B cell (primary cell): ENCODE measurements at places on chromosomes 16 and 17. TPM values are rescaled to one million over a fixed set of nuclear protein-coding genes. Genes with fewer than 3 reads are reported as not detected.

CCDC154 gene
- polyA plus RNA-seq: 14.6 and 22.9 TPM in 2 replicates

PMP22 gene
- 0.06 TPM in 1 of 2 replicates, not detected in the other for polyA plus RNA-seq

LRRC37A2 gene
- 9.9 and 17.8 TPM in 2 replicates for polyA plus RNA-seq

DNAI2 gene
- polyA plus RNA-seq: not detected in 2 replicates

HOXB8 gene
- polyA plus RNA-seq: not detected in 2 replicates

GRCh38 chr17:51572115-51572514, 311.8 kb downstream of the UTP18 start:
- DNase-seq: no peak
- H3K4me3 ChIP-seq: no peak overlapping the region
- no peaks in the 10 kb centered on the region for H3K36me3 ChIP-seq
- H3K4me1 ChIP-seq: no peaks in the 10 kb centered on the region

- H3K4me1 ChIP-seq: no peaks in the 10 kb centered on the region
- H3K36me3 ChIP-seq: no peaks in the 10 kb centered on the region
- DNase-seq: no peak
- H3K27me3 ChIP-seq: no peaks in the 10 kb centered on the region
- no peak overlapping the region for H3K4me3 ChIP-seq
These were observed 24.0 kb upstream of the SSTR5 start for GRCh38 chr16:1048442-1049112.

GRCh38 chr16:22734368-22734767, 79.6 kb upstream of the HS3ST2 start:
- H3K27ac ChIP-seq: no peak overlapping the region
- H3K36me3 ChIP-seq: no peaks in the 10 kb centered on the region
- DNase-seq: no peak
- no peaks in the 10 kb centered on the region for H3K4me1 ChIP-seq
- no peak overlapping the region for H3K4me3 ChIP-seq
- no peaks in the 10 kb centered on the region for H3K27me3 ChIP-seq

DNA sequence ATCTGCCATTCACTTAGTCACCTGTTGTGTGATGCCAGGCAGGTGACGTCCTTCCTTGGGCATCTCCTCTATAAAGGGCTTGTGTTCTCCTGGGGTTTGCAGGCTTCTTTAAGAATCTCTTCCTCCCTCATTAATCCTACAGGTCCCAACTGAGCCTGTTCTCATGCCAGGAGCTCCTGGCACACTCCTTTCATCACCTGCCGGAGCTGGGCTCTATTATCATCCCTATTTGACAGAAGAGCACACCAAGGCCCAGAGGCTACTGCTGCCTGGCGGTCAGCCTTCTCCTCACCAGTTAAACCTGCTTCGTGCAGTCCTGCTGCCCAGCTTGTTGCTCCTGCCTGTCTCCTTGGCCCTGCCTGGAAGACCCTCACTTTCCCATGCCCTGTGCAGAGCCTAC, 51.2 kb downstream of the RAI1 start:
- H3K27ac ChIP-seq: no peak overlapping the region
- H3K4me3 ChIP-seq: no peak overlapping the region
- no peaks in the 10 kb centered on the region for H3K36me3 ChIP-seq
- no peak for DNase-seq
- H3K27me3 ChIP-seq: no peaks in the 10 kb centered on the region

GRCh38 chr16:66660422-66661209, 35.9 kb downstream of the CMTM4 start:
- H3K27ac ChIP-seq: no peak overlapping the region
- DNase-seq: no peak
- H3K4me1 ChIP-seq: no peaks in the 10 kb centered on the region
- H3K4me3 ChIP-seq: no peak overlapping the region

DNA sequence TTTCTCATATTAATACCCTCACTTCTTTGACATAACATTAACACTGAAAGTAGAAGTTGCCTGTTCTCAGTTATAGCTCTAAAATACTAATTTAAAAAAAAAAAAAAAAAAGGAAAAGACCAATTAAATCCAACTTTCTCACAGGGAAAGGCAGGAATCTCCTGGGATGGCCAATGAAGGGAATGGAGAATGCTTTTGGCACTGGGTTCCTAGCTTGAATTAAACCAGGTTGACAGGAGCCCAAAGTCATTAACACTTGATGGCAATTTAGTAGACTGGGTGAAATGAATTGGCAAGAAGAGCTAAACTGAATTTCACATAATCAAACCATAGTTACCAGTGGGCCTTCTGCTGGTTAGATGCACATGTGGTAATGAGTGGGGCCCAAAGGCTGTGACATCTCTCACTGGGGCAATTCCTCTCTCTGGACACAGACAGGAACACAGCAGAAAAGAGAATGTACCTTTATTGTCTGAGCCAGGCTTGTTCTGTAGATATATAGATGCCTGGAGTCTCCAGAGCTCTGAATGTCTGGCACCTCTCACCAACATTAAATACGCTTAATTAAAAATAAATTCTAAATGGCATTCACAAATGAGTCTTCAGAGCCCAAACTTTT, 37.6 kb downstream of the NXPH3 start:
- no peak for DNase-seq
- no peak overlapping the region for H3K27ac ChIP-seq
- no peaks in the 10 kb centered on the region for H3K27me3 ChIP-seq
- no peaks in the 10 kb centered on the region for H3K4me1 ChIP-seq
- H3K36me3 ChIP-seq: peaks cover 73% of the 10 kb centered on the region

- no peak overlapping the region for H3K4me3 ChIP-seq
- no peak overlapping the region for H3K27ac ChIP-seq
- no peaks in the 10 kb centered on the region for H3K27me3 ChIP-seq
- peak; percentile 77 for DNase-seq
- H3K36me3 ChIP-seq: peaks cover 79% of the 10 kb centered on the region
These were observed 23.4 kb downstream of the RBL2 start for GRCh38 chr16:53457670-53458069.

GRCh38 chr17:37432671-37433070, 26.0 kb downstream of the TADA2A start:
- no peak overlapping the region for H3K27ac ChIP-seq
- DNase-seq: no peak
- no peaks in the 10 kb centered on the region for H3K27me3 ChIP-seq
- no peak overlapping the region for H3K4me3 ChIP-seq

- H3K4me1 ChIP-seq: no peaks in the 10 kb centered on the region
- H3K4me3 ChIP-seq: no peak overlapping the region
- peaks cover 92% of the 10 kb centered on the region for H3K36me3 ChIP-seq
- DNase-seq: no peak
- no peak overlapping the region for H3K27ac ChIP-seq
- H3K27me3 ChIP-seq: no peaks in the 10 kb centered on the region
These were observed 77.6 kb upstream of the CACNG3 start for GRCh38 chr16:24178496-24178895.

DNA sequence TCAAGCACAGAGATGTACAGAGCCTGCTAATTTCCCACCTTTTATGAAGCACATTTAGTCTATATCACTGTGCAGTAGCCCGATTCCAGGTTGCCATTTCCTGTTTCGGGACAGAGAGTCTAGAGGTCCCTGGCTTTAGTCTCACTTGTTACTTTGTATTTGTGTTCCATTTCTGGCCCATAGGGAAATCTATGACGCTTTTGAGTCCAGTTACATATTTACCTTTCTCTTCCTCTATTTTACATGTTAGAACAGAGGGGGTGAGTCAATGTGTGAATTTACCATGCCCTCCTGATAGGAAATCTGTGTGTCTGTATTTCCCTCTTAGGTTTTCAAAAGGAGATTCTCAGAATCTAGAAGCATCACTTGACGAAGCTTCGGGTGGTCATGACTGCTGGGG, 227.1 kb upstream of the ZFHX3 start:
- H3K27ac ChIP-seq: no peak overlapping the region
- DNase-seq: no peak
- no peaks in the 10 kb centered on the region for H3K27me3 ChIP-seq
- H3K4me3 ChIP-seq: no peak overlapping the region
- no peaks in the 10 kb centered on the region for H3K36me3 ChIP-seq

- DNase-seq: peak; percentile 85
- no peaks in the 10 kb centered on the region for H3K27me3 ChIP-seq
- H3K27ac ChIP-seq: no peak overlapping the region
- H3K4me3 ChIP-seq: no peak overlapping the region
These were observed 3.4 kb downstream of the SLC38A10 start for GRCh38 chr17:81291662-81292061.

GRCh38 chr17:77459018-77459755, 318.4 kb downstream of the SEC14L1 start:
- no peak for DNase-seq
- H3K27ac ChIP-seq: peak overlapping the region; percentile 77
- peak overlapping the region; percentile 17 for H3K4me3 ChIP-seq
- no peaks in the 10 kb centered on the region for H3K27me3 ChIP-seq

- H3K27me3 ChIP-seq: no peaks in the 10 kb centered on the region
- H3K36me3 ChIP-seq: no peaks in the 10 kb centered on the region
- H3K4me1 ChIP-seq: no peaks in the 10 kb centered on the region
- no peak overlapping the region for H3K4me3 ChIP-seq
These were observed 36.3 kb downstream of the PITPNC1 start for GRCh38 chr17:67413388-67413787.

DNA sequence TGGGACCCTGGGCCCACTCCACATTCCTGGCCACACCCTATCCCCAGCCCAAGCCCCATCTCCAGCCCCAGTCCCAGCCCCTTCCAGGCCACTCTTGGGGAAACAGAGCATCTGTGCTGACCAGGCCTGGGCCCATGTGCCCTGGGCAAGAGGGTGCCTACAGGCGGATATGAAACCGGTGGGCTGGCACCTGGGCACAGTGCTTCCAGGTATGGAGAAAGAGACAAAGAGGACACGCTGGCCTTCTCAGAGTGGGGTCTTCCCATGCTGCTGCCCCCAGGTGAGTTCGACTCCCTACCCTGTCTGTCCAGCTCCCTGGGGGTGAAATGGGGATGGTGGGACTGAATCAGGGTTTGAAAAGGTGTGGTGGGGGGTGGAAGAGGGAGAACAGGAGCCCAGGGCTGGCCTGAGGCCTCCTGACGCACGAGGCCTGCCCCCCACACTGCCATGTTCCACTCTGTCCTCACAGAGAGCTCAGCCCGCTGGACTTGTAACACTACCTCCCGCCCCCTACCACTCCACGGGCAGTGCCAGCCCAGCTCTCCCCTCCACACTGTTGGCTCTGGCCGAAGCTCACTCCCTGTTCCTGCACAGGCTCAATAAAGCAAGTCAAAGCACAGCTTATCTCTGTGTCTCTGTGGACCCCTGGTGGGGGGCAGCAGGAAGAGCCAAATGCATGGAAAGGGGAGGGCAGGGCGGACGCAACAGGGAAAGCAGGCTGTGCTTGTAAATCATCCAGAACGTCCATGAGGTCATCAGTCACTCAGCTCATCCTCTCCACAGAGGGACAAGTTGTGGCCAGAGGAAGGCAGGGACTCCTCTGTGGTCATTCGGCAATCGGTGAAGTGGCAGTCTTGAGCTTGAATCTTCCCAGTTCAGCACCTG, 71.1 kb upstream of the TMEM97 start:
- no peak overlapping the region for H3K4me3 ChIP-seq
- no peak for DNase-seq
- no peak overlapping the region for H3K27ac ChIP-seq
- H3K4me1 ChIP-seq: peaks cover 10% of the 10 kb centered on the region

- no peak overlapping the region for H3K27ac ChIP-seq
- peaks cover 10% of the 10 kb centered on the region for H3K4me1 ChIP-seq
- no peak overlapping the region for H3K4me3 ChIP-seq
- no peaks in the 10 kb centered on the region for H3K27me3 ChIP-seq
- DNase-seq: no peak
- H3K36me3 ChIP-seq: peaks cover 8% of the 10 kb centered on the region
These were observed 45.8 kb downstream of the MPRIP start for GRCh38 chr17:17088086-17088485.

GRCh38 chr17:1916963-1917715, 87.3 kb downstream of the RPA1 start:
- H3K36me3 ChIP-seq: no peaks in the 10 kb centered on the region
- no peak for DNase-seq
- no peaks in the 10 kb centered on the region for H3K4me1 ChIP-seq
- H3K27ac ChIP-seq: no peak overlapping the region
- no peak overlapping the region for H3K4me3 ChIP-seq
